Osteocyte (in vitro differentiated cells): ENCODE measurements at places on chromosomes 2 and 18. TPM values are rescaled to one million over a fixed set of nuclear protein-coding genes. Genes with fewer than 3 reads are reported as not detected.
A peak's percentile ranks its signal among the peaks of the same experiment; 100 is the strongest.

Gene CCDC178
- not detected in 2 replicates for total RNA-seq

Gene ANKRD53
- total RNA-seq: 1.9 and 2.7 TPM in 2 replicates

GRCh38 chr18:74493689-74494088 lies 2.5 kb upstream of the CNDP2 start:
- DNase-seq: peak; percentile 49
- peaks cover 16% of the 10 kb centered on the region for H3K4me1 ChIP-seq
- peaks cover 1% of the 10 kb centered on the region for H3K36me3 ChIP-seq

DNA sequence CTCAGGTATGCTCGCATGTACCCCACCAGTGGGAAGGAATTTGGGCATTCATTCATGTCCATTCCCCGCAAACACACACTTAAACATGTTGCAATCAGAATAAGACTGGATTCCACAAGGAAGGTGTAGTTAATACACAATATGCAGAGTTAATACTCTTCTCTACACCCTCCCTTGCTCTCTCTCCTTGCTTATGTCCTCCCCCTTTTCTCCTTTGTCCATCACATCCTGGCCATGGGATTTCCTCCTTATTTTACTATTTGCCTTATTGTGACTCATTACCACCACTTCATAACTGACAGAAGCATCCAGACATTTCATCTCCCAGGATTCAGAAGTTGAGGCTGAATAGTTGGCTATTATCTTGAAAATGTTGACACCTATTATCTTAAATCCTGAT lies 473.8 kb upstream of the SPHKAP start:
- no peak for DNase-seq
- no peak overlapping the region for H3K27ac ChIP-seq
- no peaks in the 10 kb centered on the region for H3K36me3 ChIP-seq
- no peaks in the 10 kb centered on the region for H3K27me3 ChIP-seq
- H3K4me1 ChIP-seq: no peaks in the 10 kb centered on the region

GRCh38 chr18:40160361-40160760 lies 1794.7 kb upstream of the PIK3C3 start:
- no peak overlapping the region for H3K4me3 ChIP-seq
- peaks cover 8% of the 10 kb centered on the region for H3K4me1 ChIP-seq
- peaks cover 3% of the 10 kb centered on the region for H3K27me3 ChIP-seq
- DNase-seq: no peak

DNA sequence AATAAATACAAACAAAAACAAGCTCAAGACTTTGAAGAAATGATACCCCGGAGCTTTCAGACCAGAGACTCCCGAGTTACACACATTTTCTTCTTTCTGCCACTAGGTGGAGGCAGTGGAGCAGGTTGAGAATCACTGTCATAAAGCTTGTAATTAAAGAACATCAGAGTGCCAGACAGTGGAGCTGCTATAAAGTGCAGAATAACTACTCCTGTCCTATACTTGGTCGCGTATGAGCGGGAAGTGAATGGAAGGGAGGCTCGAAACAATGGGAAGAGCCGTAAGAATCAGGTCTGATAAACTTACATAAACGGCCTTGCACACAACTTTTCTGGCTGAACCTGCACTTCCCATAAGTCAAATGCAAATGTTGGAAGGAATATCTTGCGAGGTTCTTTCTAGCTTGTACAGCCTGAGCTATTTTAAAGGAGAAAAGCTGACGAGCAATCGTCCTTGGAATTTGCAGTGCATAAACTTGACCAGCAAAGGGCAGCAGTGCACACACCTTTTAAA lies 189.0 kb downstream of the RPIA start:
- DNase-seq: no peak
- no peaks in the 10 kb centered on the region for H3K36me3 ChIP-seq
- H3K4me1 ChIP-seq: no peaks in the 10 kb centered on the region
- H3K27me3 ChIP-seq: peaks cover 18% of the 10 kb centered on the region

- H3K36me3 ChIP-seq: peaks cover 60% of the 10 kb centered on the region
- no peaks in the 10 kb centered on the region for H3K27me3 ChIP-seq
- H3K4me3 ChIP-seq: no peak overlapping the region
- DNase-seq: no peak
These were observed 307.7 kb upstream of the CCDC68 start for GRCh38 chr18:55266981-55267380.

- DNase-seq: no peak
- no peak overlapping the region for H3K4me3 ChIP-seq
- no peaks in the 10 kb centered on the region for H3K4me1 ChIP-seq
- no peak overlapping the region for H3K27ac ChIP-seq
- no peaks in the 10 kb centered on the region for H3K36me3 ChIP-seq
These were observed 251.8 kb upstream of the SMIM21 start for GRCh38 chr18:75679331-75679730.

GRCh38 chr2:119104414-119104813 lies 54.1 kb downstream of the C1QL2 start:
- H3K27me3 ChIP-seq: no peaks in the 10 kb centered on the region
- H3K27ac ChIP-seq: no peak overlapping the region
- H3K36me3 ChIP-seq: no peaks in the 10 kb centered on the region
- no peak for DNase-seq

- H3K27ac ChIP-seq: no peak overlapping the region
- no peaks in the 10 kb centered on the region for H3K4me1 ChIP-seq
- no peaks in the 10 kb centered on the region for H3K36me3 ChIP-seq
- no peak for DNase-seq
- H3K27me3 ChIP-seq: no peaks in the 10 kb centered on the region
- no peak overlapping the region for H3K4me3 ChIP-seq
These were observed 16.0 kb downstream of the LRRTM1 start for GRCh38 chr2:80288576-80288975.

DNA sequence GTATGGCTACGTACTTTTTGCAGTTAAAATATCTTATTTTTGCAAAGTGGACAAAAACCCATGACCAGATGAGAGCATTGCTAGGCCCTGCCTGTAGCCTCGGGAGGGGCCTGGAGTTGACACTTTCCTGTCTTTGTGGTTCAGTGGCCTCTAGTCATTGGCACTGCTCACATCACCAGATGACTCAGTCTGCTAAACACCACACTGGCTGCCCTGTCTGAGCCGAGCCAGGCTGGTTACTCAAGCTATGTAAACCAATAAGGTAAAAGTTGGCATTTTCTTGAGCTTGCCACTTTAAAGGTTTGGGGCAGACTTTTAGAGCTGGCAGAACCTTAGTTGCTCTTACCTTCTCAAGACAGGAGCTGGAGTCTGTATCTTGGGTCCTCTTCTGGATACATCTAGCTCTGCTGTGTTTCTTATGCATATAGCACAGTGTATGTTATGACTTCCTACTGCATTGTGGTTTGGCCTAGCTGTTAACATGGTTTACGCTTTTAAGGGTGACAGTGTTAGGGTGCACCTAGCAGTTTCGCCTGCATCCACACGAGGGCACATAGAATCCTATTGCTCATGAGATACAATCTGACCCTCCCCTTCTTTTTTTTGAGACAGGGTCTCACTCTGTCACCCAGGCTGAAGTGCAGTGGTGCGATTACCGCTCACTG lies 76.4 kb downstream of the AP1S3 start:
- no peaks in the 10 kb centered on the region for H3K27me3 ChIP-seq
- H3K36me3 ChIP-seq: no peaks in the 10 kb centered on the region
- peaks cover 27% of the 10 kb centered on the region for H3K4me1 ChIP-seq

GRCh38 chr2:46346719-46347118 lies 49.5 kb downstream of the EPAS1 start:
- H3K4me3 ChIP-seq: no peak overlapping the region
- peaks cover 4% of the 10 kb centered on the region for H3K4me1 ChIP-seq
- no peak for DNase-seq
- peaks cover 12% of the 10 kb centered on the region for H3K27me3 ChIP-seq
- H3K27ac ChIP-seq: no peak overlapping the region

DNA sequence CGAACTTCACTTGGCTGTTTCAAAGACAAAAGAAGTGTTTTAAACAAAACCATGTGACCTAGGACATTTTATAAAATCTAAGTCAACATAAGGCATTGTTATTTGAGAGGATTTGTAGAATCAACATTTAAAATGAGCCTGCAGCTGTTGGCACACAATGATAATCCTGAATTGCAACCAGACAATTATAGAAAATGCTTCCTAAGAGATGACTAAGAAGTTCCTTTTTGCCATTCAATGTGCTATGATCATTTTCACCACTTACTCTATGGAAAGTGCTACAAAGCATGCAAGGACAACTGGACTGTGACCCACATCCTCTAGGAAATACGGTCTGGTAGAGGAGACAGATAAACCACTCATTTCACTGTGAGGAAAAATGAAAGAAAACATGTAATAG lies 246.4 kb downstream of the CDH20 start:
- no peaks in the 10 kb centered on the region for H3K27me3 ChIP-seq
- peaks cover 5% of the 10 kb centered on the region for H3K36me3 ChIP-seq
- H3K4me3 ChIP-seq: peak overlapping the region; percentile 3
- DNase-seq: no peak
